Mesenchymal stem cell (in vitro differentiated cells and primary cell): ENCODE measurements at places on chromosomes 4 and X.

- no peak for DNase-seq
Observed at GRCh38 chr4:139966383-139966782, 187.6 kb downstream of the MAML3 start.

- no peak for DNase-seq
Observed at GRCh38 chr4:110042545-110043517, 130.1 kb downstream of the EGF start.

- DNase-seq, result no peak
Observed at GRCh38 chr4:72558655-72559054, 10.4 kb downstream of the ADAMTS3 start.

DNA sequence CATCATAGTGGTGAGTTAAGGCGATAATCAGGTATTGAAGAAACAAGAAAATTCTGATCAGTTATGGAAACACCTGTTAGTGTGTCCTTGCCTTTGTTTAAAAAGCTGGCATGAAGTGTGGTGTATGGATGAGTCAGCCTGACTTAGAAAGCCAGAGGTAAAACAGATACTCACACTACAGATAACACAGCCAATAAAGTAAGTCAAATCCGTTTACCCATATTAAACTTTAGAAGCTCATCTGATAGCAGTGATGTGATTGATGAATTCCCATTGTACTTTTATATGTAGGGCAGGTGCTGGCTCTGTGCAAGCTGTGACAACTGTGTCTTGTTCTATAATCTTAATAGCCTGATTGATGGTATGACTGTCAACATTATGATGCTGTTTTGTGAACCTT is 1392.7 kb upstream of the IGFBP7 start:
- no peak for DNase-seq

GRCh38 chr4:25532591-25532990 is 123.1 kb upstream of the SLC34A2 start:
- DNase-seq, result no peak

DNA sequence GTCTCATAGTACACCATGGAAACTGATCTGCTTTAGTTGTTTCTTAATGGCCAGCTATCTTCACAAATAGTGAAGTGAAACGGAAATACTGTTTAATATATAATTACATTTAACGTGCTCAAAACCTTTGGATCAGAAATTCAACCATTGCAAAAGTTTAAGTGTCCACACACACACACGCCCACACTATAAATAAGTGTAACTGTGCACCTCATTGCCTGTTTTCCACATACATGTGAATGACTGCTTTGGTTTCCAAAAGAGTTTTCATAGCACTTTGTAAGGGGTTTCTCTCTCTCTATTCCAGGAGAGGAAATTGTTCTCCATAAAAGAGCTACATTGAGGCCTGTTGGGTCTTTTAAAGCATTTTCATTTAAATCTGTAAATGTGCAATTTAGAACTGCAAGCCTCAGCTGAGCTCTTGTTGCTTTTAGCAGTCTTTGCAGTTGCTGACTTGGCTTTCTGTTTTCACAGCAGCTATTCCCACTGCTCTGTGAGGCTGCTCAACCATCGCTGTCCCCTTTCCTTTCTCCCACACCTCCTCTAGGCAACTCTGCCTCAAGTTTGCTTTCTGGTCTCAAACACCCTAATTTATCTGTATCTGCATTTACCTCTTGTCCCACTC is 94.5 kb downstream of the RAPGEF2 start:
- no peak for DNase-seq

- DNase-seq, result no peak
Observed at GRCh38 chr4:148094149-148094548, 348.1 kb downstream of the NR3C2 start.

GRCh38 chr4:37964734-37965457 is 4.7 kb downstream of the PTTG2 start:
- no peak for DNase-seq

DNA sequence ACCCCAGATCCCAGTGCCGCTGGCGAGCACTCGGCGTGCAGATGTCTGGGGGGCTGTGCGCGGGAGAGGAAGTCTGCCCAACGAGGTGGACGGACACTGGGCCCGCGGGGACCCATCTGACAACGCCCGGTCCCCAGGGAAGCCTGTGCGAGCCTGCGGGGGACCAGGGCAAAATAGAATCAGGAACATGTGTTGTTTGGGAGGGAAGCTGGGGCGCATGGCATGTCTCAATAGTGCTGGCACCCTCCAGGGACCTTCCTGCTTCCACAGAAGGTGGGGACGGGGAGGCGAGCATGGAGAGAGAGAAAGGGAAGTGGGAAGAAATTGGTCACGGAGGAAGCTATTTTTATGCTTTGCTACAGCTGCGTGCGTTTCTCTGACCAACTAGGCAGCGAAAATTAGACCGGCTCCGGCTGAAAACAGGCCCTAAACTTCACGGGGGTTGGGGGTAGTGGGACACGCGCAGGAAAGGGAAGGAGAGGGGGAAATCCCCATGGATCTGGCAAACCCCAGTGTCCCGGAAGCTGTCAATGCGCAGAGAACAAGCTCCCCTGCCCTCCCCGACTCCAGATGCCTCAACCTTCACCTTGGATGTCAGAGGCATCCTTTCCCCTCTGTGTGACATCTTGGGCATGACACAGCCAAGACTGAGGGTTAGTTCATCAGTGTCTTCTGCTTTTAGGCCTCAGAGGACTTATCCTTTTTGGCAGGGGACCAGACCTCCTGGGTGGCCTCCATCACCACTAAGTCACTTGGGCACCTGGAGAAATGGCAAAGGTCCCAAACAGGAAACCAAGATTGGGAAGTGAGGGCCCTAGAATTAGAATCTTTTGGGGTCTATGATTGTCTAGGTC is 169.8 kb upstream of the BCOR start:
- DNase-seq, result peak; percentile 62

DNA sequence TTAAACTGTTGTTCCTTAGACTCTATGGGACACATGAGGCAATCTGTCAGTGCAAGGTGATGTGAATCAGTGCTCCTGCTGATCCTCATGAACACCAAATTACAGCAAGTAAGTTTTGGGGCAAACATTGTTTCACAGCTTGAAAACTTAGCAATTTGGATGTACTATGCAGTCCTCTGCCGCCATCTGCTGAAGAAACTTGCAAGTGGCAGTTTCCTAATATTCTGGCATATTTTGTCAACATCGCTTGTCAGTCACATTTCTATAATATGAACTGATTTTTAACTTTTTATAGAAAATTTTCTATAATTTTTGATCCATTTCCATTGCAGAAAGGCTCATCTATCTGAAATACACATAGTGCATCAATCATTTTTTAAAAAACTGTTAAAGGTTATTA is 56.3 kb downstream of the ZAR1 start:
- DNase-seq, result peak; percentile 40

- no peak for DNase-seq
Observed at GRCh38 chr4:53355930-53356521, 9.8 kb downstream of the SCFD2 start.

- peak; percentile 9 for DNase-seq
Observed at GRCh38 chr4:90537491-90537890, 410.3 kb downstream of the CCSER1 start.

GRCh38 chr4:183164963-183165362 is 65.9 kb downstream of the WWC2 start:
- no peak for DNase-seq

DNA sequence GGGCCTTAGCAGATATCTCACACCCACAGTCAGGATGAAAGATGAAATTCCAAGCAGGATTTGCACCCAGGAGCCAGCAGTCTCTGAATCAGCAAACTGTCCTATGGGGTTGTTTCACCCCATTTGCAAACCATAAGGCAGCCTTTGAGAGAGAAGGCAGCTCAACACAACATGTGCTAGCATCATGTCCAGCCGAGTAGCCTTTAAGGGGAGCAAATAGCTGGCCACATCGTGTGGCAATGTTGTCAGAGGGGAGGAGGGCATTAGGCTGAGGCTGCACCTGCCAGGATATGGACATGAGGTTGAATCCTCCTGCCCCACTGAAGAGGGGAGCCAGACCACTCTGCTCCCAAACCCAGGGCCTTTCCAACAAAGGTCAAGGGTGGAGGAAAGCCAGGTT is 20.6 kb upstream of the PJA1 start:
- DNase-seq, result no peak

DNA sequence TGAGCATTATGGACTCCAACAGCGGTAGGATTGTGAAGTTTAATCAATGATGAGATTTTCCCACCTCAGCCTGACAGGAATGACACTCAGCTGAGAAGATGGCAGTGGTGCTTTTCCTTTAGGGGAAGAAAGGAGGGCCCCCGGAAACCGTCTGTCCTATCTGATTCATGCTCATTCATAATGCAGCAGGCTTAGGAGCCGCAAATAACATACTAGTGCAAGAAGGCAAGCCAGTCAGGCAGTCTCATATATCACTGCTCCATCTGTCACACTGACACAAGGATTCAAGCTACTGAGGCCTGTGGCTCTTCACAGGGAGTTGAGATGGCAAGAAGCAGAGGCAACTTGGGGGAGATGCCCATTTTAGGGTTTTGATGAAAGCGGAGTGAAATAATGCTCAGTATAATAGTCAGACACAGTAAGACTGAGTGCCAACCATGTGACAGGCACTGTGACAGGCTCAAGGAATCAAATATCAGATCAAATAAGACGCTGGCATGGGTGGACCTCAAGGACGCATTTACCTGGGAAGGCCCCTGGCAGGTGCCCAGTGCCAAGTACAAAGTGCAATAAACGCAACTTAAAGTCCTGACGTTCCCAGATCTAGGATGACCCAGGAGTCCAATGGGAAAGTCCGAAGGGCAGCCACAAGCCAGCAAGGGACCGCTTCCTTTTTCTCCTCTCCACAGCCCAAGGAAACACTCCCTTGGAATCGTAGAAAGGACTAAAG is 63.4 kb downstream of the FHDC1 start:
- DNase-seq, result no peak

DNA sequence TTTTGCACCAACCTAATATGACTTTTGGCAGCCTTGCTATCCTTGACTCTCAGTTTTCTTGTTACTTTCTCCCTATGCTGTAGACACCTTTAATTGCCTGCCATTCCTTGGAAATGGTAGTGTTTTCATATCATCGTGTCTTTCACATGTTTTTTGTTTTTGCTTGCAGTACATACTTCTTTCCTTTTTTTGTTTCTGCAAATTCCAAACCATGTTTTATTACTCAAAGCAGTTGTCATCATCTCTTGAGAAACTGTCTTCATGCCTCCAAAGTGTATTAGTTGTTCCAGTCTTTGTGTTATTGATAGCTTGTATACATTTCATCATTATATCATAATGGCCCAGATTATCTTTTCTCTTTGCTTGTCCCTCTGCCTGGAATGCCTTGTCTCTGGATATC is 57.1 kb downstream of the PDLIM5 start:
- peak; percentile 39 for DNase-seq

- no peak for DNase-seq
Observed at GRCh38 chr4:106854569-106855351, 181.4 kb downstream of the DKK2 start.

- DNase-seq, result peak; percentile 37
Observed at GRCh38 chr4:16157609-16158503, 68.4 kb downstream of the TAPT1 start.

DNA sequence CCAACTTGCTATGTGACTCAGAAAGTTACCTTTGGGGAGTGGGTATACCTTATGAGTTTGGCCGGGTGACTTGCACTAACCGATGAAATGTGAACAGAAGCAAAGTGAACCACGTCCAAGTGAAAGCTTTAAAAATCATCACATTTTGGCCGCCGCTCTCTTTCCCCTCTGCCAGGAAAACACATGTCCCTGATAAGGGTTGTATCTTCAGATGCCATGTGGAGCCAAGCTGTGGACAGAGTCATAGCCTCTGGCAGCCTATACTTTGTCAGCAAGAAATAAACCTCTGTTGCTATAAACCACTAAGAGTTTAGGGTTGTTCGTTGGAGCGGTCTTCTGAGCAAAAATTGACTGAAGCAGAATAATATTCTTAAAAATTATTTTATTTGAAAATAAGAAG is 92.3 kb downstream of the PRDM5 start:
- no peak for DNase-seq

DNA sequence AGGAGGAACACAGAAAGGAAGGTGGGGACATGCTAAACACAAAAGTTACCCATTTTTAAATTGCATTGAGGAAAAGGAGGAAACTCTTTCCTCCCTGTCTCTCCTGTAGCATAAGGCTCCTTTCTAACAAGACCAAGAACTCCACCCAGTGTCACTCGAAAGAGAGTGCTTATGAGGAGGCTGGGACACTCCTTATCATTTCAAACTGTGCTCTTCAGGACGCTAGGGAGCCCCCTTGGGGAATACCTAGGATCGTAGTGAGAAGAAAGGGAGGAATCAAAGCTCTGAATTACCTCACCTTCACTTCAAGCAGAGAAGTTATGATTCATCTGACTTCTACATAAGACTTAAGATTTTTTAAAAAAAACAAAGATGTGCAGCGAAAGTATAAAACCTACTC is 65.5 kb downstream of the F9 start:
- DNase-seq, result no peak

DNA sequence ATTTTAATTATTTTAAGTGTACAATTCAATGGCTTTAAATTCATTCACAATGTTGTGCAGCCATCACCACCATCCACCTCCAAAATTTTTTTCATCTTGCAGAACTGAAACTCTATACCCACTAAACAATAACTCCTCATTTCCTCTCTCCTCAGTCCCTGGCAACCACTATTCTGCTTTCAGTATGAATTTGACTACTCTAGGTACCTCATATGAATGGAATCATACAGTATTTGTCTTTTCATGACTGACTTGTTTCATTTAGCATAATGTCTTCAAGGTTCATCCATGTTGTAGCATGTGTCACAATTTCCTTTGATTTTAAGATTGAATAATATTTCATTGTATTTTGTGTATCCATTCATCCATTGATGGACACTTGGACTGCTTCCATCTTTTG is 46.9 kb downstream of the KIF4A start:
- DNase-seq, result no peak

DNA sequence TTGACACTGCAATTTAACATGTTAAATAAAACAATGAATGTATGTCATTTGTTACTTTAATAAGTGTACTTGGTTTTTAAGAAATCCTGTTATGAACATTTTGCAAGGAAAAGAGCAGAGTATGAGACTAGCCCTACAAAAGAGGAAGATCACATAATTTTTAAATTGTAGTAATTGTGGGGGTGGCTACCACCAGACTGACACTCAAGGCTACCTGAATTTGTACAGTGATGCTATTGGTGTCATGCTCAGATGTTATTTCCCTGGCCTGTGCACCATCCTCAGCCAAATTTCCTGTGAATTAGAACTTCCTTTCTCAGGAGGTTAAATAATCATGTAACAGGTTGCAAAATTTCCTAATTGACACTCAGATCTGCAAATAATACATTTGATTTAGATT is 157.5 kb downstream of the BANK1 start:
- no peak for DNase-seq
